Uterus (tissue), 4 donors: ENCODE measurements at places on chromosomes 12 and 14. TPM values are rescaled to one million over a fixed set of nuclear protein-coding genes. Genes with fewer than 3 reads are reported as not detected.

SRRM4 gene
- 0.14 TPM for total RNA-seq

KRT82 gene
- total RNA-seq: not detected

MBD6 gene
- 16.5 TPM for total RNA-seq

RFX4 gene
- not detected for total RNA-seq

DNAH10 gene
- total RNA-seq: 3.9 TPM

GLIPR1L2 gene
- not detected for total RNA-seq

TPPP2 gene
- total RNA-seq: not detected

SLCO1C1 gene
- not detected for total RNA-seq

NPAS3 gene
- 3.5 TPM for total RNA-seq

AQP6 gene
- 0.35 TPM for total RNA-seq

CS gene
- 62.3 TPM for total RNA-seq

ENDOU gene
- total RNA-seq: not detected

MYH7 gene
- not detected for total RNA-seq

FIGNL2 gene
- total RNA-seq: 1.7 TPM

TEX52 gene
- not detected for total RNA-seq

MFAP5 gene
- 259 TPM for total RNA-seq

KCNA5 gene
- total RNA-seq: not detected

C12orf56 gene
- total RNA-seq: not detected
